ENCODE measurements at places on chromosomes 16 and 17. TPM values are rescaled to one million over a fixed set of nuclear protein-coding genes. Genes with fewer than 3 reads are reported as not detected.

TEX19 gene
- 2.3 TPM for total RNA-seq

TMEM238L gene
- total RNA-seq, result not detected

TNFAIP1 gene
- 31.9 TPM for total RNA-seq

TMEM88 gene
- not detected for total RNA-seq

MT1F gene
- not detected for total RNA-seq

ADGRG3 gene
- not detected for total RNA-seq

CACNG1 gene
- not detected for total RNA-seq

ST6GALNAC2 gene
- total RNA-seq, result 0.30 TPM

Data from MG63 (cell line).